Activated CD4-positive, alpha-beta memory T cell treated with anti-CD3 and anti-CD28 coated beads, Interleukin-2, amount 10 ng/mL, durations not matched to agents 7 days and 5 days (primary cell): ENCODE measurements at places on chromosomes 4 and X.

GRCh38 chrX:72652082-72652481 is 62.0 kb downstream of the PHKA1 start:
- H3K27ac ChIP-seq = no peak overlapping the region
- H3K36me3 ChIP-seq = peaks cover 4% of the 10 kb centered on the region
- DNase-seq = no peak

- H3K27ac ChIP-seq = no peak overlapping the region
- no peak overlapping the region for H3K4me3 ChIP-seq
- H3K27me3 ChIP-seq = no peaks in the 10 kb centered on the region
- no peaks in the 10 kb centered on the region for H3K4me1 ChIP-seq
- peaks cover 42% of the 10 kb centered on the region for H3K36me3 ChIP-seq
Measured at GRCh38 chr4:109675181-109675580, 28.1 kb downstream of the CASP6 start.

DNA sequence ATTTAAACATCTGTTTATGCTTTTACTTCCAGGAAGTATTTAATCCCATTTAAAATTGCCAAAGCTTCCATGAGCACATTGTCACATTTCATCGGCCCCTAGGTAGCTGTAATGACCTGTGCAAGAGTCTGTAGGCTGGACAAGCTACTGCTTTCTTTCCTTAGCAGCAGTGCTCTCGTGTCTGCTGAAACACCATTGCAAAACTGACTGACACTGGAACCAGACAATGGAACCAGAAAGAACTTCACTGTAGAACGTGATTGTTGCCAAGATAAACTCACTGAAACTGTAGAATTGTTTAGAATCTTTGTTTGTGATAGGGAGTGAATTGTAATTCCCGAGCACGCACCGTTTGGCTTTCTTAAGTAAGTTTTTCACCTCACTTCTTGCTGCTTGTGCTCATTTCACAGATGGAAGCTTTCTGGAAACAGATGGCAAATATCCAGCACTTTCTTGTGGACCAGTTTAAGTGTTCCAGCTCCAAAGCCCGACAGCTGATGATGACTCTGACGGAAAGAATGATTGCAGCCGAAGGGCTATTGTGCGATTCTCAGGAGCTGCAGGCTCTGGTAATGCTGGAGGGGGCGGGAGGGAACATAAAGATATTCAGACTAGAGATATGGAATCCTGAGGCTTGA is 36.9 kb downstream of the EVC start:
- no peaks in the 10 kb centered on the region for H3K36me3 ChIP-seq
- H3K27ac ChIP-seq = no peak overlapping the region
- DNase-seq = no peak
- no peaks in the 10 kb centered on the region for H3K27me3 ChIP-seq

DNA sequence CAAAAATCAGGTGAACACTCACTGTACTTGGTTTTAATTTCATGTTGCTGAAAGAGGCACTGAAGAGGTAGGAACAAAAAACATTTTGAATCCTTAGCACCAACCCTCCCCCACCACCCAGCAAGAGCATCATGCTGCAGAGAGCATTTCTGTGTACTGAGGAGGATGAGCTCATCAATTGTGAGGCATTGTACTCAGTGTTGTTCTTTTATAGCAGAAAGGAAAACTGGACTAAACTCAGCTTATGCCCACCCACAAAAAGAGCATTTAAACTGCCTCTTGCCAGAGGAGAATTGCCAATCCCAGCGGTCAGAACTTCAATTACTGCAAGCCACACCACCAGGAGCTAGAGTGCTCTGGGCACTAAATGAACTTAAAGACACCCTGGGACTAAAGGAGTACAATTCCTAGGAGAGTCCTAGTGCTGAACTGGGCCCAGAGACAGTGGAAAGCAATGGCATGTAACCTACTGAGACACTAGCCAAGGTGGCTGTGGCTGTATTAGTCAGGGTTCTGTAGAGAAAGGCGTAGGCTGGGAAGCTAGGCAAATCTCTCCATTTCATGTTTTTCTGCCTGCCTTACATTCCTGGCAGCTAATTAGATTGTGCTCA is 280.7 kb upstream of the KLHL4 start:
- DNase-seq = no peak
- no peaks in the 10 kb centered on the region for H3K4me1 ChIP-seq
- H3K27me3 ChIP-seq = no peaks in the 10 kb centered on the region
- H3K4me3 ChIP-seq = no peak overlapping the region
- no peak overlapping the region for H3K27ac ChIP-seq

DNA sequence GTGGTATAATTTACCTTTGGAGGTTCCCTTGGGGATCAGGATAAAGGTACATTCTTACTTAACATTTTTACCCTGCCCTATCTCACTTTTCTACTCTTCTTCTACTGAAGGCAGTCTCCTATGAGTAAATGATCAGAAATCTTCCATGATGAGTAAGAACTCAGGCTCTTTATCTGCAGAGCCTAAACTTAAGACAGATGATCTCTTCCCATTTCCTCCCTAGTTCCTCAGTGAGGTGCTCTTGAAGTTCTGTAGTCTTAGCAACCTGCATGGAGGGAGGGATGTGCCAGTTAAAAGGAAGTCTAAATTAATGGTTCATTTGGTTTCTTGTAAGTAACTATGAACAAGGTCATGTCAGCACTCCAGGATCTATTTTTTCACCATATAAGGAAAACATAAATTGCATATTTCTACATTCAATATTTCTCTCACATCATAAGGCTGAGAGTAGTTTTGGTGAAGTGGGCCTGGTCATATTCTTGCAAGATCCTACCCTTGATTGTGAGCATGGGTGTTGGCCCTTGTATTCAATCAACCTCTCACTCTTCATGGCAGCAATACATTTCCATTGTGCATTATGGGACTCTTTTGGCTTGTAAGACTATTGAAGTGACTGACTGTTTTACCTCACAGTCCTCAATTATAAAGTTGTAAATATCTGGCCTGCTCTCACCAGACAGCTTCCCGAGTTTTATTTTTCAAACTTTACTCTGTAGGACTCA is 295.5 kb downstream of the SLC7A11 start:
- H3K27me3 ChIP-seq = no peaks in the 10 kb centered on the region
- no peak for DNase-seq
- H3K36me3 ChIP-seq = no peaks in the 10 kb centered on the region
- no peak overlapping the region for H3K27ac ChIP-seq

DNA sequence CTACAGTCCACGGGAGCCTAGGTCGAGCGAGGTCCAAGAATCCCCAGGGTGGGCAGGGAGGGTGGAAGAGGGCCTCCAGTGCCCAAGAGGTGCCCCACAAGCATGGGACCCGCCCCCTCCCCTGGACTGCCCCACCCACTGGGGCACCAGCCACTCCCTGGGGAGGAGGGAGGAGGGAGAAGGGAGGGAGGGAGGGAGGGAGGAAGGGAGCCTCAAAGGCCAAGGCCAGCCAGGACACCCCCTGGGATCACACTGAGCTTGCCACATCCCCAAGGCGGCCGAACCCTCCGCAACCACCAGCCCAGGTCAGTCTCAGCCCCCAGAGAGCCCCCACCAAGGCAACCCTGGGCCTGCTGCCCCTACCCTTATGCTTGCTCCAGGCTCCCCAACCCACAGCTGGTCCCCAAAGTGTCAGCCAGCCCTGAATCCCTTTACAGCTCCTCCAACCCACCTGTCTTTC is at the start of gene GATA1:
TSS of gene GATA1 (plus strand) at position 250 of the 460 bp plus-strand sequence. CDS start 4,520 bp downstream, outside the sequence.
- no peaks in the 10 kb centered on the region for H3K36me3 ChIP-seq
- no peak within 1 kb of the TSS for H3K4me3 ChIP-seq
- no peak for DNase-seq
- no peak within 1 kb of the TSS for H3K27ac ChIP-seq
- peaks cover 14% of the 10 kb centered on the region for H3K4me1 ChIP-seq
- H3K27me3 ChIP-seq = peaks cover 9% of the 10 kb centered on the region

DNA sequence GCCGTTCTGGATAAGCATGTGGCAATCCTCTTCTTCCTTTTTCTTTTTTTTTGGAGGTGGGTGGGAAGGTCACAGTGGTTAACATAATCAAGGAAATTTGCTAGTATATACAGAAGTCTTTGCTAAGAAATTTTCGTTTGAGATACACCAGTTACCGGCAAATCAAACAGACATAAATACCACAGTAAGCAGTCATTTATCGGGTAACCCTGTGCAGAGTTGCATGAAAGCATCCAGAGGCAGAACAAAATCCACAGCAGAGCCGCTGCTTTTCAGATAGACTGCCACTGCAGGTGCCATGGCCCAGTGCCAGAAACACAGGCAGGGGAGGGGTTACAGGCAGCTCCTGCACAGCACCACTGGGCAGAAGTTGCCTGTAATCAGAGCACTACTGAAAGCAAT is 179.1 kb upstream of the MAB21L2 start:
- no peak overlapping the region for H3K4me3 ChIP-seq
- peaks cover 19% of the 10 kb centered on the region for H3K36me3 ChIP-seq
- no peaks in the 10 kb centered on the region for H3K27me3 ChIP-seq
